HS-5 (cell line): ENCODE measurements at places on chromosomes 11 and 22.

- DNase-seq, result no peak
Observed at GRCh38 chr22:19139974-19140373, 4.5 kb downstream of the ESS2 start.

GRCh38 chr11:123188508-123189165 is 6.4 kb downstream of the CLMP start:
- peak; percentile 73 for DNase-seq

DNA sequence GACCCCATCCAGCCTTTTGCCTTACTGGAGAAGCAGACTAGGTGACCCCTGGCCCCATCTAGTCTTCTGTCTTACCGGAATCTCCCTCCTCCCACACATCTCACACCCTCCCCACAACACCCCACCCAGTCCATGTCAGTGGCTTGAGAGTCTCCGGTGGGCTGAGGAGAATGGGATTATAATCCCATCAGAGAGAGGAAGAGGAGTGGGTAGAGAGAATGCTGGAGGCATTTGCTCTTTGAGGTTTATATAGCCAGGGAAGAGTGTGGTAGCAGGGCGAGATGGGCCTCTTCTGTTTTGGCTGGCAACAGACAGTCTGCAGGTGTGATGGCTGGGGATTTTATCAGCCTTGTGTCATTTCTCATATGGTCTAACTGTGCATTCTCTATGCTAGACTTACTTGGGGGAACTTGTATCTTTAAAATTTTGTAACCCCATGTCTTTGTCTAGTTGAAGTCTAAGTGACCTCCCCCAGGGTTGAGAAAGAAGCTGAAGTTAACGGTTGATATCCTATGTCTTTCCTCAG is 50.3 kb downstream of the GRAMD1B start:
- DNase-seq, result no peak

DNA sequence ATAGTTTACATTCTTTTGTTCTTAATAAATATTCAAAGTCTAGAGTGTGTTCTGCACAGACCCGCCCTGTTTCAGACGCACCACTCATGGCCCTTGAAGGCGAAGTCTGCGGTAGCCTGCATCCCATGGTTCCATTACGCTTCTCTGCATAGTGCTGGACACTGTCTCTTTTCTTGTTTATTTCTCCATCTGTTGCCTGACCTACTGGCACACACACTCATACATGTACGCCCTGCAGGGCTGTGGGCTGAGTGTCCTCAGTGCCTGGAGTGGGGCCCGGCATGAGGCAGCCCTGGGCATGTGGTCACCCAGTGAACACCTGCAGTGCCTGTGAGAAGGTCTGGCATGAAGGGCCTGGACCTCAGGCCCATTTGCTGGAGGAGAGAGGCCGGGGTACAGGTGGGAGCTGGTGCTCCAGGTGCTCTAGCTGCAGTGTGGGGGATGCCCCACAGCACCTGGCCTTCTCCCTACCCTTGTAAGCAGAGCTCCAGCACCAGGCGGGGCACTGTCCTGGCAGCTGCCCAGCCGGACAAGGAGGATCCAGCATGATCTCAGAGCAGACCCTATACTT is 404.1 kb downstream of the TBC1D22A start:
- DNase-seq, result no peak
